ENCODE measurements at places on chromosomes 3 and 15. TPM values are rescaled to one million over a fixed set of nuclear protein-coding genes. Genes with fewer than 3 reads are reported as not detected.

GRK7 gene
- not detected for total RNA-seq

DNA sequence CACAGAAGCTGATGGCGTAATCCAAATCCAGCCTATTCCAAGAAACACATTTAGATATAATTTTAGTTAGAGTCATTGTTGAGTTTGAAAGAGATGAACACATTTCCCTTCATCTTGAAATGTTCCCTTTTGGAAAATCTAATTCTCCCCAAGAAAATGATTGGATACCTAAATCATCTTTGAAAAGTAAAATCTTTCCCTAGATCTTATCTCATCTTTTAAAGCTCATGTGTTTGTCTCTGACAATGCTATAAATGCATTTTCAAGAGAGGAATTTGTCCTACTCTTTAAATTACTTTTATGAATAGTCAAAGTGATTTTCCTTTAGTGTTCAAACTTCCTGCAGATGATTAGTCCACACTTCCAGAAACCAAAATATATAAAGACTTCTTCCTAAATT is 82.6 kb upstream of the CNTN6 start:
- DNase-seq, result no peak

CAND2 gene
- total RNA-seq, result 12.1 TPM

ACTR8 gene
- 31.5 TPM for total RNA-seq

GRCh38 chr3:187966096-187966495 is 187.9 kb upstream of the LPP start:
- no peak for DNase-seq

- DNase-seq, result no peak
Observed at GRCh38 chr15:77836121-77836692, 203.5 kb upstream of the LINGO1 start.

GOLGA6L10 gene
- total RNA-seq, result 1.6 TPM

DNA sequence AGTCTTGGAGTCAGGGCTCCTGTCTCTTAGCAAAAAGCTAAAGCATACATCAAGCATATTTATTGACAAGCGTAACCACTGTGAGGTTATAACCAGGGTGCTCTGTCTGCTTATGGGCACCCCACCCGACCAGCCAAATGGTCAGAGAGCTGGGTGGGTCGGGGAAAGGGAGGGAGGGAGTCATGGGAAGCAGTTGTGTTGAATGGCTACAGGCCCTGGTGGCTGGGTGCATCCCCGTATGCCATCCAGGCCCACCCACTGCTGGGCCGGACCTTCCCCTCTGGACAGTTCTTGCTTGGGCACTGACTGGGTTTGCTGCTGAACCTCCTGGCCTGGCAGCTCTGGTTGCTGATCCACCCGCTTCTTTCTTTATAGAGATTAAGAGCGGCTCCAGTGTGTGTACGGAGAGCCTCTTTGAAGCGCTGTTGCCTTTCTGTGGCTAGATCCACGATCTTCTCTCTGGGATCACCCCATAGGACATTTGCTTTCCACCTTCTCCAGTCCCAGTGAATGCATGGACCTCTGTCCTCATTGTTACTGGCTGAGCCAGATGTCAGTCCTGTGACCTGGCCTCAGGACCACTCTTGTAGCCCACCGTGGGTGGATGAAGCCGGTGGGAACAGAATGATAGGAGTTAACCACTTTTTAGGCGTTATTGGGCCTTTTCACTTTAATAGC is 59.6 kb downstream of the SMAD3 start:
- no peak for DNase-seq

- DNase-seq, result no peak
Observed at GRCh38 chr15:54836052-54836795, 360.5 kb downstream of the RSL24D1 start.

GRCh38 chr3:197392961-197393360 is 94.5 kb upstream of the DLG1 start:
- DNase-seq, result no peak

GRCh38 chr3:45529697-45530096 is 64.9 kb upstream of the LIMD1 start:
- no peak for DNase-seq

GRCh38 chr3:161920196-161920595 is 423.6 kb downstream of the OTOL1 start:
- no peak for DNase-seq

DNA sequence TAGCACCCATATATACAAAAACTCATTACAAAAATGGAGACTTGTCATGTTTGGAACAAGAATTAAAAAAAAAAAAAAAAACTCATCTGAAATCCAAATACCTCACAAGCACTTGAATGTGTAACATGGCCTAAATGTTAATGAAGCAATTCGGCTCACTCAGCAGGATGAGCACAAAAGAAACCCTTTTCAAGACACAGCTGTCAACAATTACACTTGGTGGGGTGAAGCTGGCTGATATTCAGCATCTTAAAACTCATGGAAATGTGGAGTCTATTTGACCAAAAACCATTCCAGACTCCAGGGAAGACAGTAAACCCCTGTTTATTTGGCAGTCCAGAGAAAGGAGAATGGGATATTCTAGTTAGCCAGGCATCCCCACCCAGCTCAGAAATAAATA is 205.4 kb upstream of the TSC22D2 start:
- DNase-seq, result no peak

DNA sequence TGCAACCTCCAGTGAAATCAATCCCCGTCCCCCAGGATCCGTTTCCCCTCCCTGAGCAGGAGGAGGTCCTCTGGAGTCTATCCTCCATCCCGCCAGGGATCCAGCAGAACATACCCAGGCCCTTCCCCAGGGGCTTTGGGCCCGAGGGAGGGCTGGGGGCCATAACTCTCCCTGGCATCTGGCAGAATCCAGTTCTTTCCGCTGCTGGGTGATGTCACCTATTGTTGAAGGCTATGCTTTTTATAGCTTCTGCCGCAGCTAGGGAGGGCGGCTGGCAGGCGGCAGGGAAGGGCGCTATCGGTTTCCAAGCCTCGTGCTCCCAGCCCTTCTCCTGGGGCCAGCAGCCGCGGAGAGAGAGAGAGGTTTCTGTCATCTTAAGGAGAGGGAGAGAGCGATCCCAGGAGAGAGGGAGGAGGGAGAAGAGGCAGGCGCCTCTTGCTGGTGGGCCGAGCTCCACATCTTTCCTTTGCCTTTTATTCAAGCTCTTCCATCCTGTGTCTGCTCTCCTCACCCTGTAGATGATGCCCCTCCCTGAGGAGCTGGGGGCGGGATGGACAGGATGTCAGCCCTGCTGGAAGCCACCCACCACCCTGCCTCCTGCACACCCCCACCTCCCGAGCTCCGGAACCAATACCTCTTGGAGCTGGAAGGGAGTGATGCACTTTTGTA is 120.1 kb downstream of the ANP32A start:
- DNase-seq, result peak; percentile 46

DNA sequence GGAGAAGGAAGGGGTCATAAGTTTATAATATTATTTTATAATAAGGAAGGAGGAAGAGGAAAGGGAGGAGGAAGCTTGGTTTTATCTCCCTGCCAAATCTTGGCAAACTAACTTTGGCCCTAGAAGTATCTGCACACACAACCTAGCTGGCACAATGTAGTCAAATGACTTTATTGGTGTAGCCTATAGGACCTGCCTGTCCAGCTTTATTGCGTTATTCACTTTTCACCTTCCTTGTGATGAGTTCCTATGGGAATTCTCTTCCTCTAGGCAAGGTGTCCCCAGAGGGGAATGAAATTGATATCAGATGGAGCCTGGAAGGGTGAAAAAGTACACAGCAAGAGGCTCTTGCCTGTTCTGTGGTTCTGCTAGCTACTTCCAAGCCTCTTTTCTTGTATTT is 111.2 kb upstream of the SLC25A36 start:
- no peak for DNase-seq

PRR23B gene
- not detected for total RNA-seq

DNA sequence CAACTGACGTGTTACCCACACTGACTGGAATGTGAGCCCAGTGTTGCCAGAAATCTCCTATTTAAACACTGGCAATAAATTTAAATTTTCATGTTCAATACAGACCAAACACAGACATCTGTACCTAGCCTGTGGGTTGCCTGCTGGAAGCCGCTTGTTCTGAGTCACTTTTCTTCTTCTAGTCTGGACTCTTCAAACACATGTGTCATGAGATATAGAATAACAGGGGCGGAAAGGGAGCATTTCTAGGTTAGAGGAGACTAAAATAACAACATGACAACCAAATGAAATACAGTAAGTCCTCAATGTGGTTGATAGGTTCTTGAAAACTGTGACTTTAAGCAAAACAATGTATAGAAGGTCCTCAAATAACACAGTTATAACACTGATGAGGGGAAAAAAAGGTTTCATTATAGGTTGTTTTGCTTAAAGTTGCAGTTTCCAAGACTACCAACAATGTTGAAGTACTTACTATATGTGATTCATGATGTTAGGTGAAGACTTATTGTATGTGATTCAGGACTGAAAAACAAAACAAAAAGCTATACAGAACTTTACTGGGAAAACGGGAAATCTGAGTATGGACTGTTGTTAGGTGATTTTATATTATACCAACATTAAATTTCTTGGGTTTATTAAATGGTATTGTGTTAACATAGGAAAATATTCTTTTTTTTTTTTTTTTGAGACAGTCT is 63.1 kb downstream of the PRKAR2A start:
- no peak for DNase-seq

GRCh38 chr3:30639937-30640336 is 33.5 kb downstream of the TGFBR2 start:
- no peak for DNase-seq

Data from mucosa of gallbladder (tissue), 1 donor.